ENCODE measurements at places on chromosomes 6 and 20. TPM values are rescaled to one million over a fixed set of nuclear protein-coding genes. Genes with fewer than 3 reads are reported as not detected.

Gene LY6G6D
- total RNA-seq: not detected

Gene CFAP61
- not detected for total RNA-seq

Gene MYH7B
- total RNA-seq: 1.7 TPM

Gene ADGRG6
- total RNA-seq: 35.0 TPM

Gene ADGRF5
- 5.8 TPM for total RNA-seq

GRCh38 chr6:13205106-13205505 is 123.2 kb downstream of the TBC1D7 start:
- no peak for DNase-seq

DNA sequence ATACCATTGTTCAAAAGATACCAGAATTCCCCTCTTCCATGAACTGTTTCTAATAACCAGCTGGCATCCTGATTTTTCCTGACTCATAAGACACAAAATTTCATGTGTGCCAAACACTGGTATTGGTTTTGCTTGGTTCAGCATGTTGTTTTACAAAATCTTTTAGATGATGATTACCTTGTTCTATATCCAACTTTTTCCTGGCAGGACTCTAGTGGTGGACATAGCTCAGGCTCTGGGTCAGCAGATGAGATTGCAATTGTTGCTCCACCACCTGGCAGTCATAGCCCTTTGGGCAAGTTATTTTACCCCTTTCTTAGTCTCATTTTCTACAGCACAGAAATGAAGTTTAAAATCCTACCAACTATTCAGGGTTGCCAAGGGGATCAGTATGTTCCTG is 6.2 kb downstream of the TRIM38 start:
- no peak for DNase-seq

GRCh38 chr6:54706391-54706790 is 140.2 kb upstream of the FAM83B start:
- DNase-seq: no peak

- no peak for DNase-seq
These were observed 161.0 kb downstream of the DHX35 start for GRCh38 chr20:39123185-39123557.

DNA sequence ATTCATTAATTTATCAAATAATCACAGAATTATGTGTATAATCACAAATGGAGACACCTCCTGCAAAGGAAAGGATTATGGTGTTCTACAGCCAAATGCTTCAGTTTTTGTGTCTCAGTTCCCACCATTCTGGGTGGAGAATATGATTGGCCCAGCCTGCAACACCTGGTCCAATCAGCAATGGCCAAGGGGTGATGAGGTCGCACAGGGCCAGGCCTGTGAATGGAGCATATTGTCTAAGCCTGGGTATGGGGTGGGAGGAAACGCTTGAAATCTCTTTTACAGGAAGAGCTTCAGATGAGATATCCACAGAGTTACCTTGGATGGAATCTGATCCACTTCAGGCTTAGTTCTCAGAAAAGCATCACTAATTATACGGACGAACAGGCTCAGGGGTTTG is 271.6 kb downstream of the DHX35 start:
- DNase-seq: no peak

DNA sequence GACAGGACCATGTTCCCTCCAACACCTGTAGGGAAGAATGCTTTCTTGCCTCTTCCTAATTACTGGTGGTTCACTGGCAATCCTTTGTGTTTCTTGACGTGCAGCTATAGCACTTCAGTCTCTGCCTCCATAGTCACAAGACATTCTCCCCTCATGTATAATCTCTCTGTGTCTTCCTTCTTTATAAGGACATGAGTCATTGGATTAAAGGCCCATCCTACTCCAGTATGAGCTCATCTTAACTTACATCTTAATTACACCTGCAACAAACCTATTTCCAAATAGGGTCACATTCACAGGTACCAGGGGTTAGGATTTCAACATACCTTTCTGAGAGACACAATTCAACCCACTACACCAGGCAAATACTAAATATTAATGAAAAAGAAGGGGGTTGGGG is 213.6 kb downstream of the RNGTT start:
- DNase-seq: no peak

GRCh38 chr20:59484228-59484627 is 120.1 kb upstream of the PHACTR3 start:
- DNase-seq: no peak

DNA sequence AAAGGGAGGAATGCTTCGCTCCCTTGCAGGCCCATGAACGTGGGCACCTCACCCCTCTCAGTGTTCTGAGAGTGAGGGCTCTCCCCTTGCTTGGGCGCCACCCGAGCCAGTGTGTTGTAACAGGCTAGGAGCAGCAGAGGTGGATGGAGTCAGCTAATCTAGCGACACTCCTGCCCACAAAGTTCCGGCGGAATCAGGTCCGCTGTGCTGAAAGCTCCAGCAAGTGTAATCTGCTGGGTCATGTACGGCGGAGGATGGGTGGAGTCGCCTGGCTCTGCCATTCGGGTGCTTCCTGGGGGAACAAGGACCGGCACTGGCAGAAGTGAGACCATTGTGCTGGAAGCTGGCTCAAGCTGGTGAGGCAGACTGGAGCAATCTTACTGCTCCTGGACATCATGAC is 1310.1 kb downstream of the EPHA7 start:
- no peak for DNase-seq

All from Peyer's patch (tissue), 4 donors.